ENCODE measurements at places on chromosomes 1 and 21.
A peak's percentile ranks its signal among the peaks of the same experiment; 100 is the strongest.

GRCh38 chr1:158071138-158071537 lies 77.7 kb downstream of the KIRREL1 start:
- H3K36me3 ChIP-seq, result no peaks in the 10 kb centered on the region
- H3K4me3 ChIP-seq, result no peak overlapping the region
- H3K27ac ChIP-seq, result no peak overlapping the region
- DNase-seq, result no peak
- no peaks in the 10 kb centered on the region for H3K4me1 ChIP-seq
- no peaks in the 10 kb centered on the region for H3K27me3 ChIP-seq

DNA sequence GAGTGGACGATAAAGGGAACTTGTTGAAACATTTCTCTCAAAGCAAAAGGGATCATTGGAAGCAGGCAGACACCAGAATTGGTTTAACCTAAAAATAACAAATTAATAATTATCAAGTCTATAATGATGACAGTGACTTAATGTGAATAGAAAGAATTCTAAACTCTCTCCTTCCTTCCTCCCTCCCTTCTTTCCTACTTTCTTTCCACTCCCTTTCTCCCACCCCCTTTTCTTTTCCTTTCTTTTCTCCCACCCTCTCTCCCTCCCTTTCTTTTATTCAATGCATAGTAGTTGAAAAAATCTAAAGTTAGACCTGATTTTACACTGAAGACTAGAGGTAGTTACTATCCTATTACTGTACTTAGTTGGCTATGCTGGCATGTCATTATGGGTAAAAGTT lies 55.7 kb downstream of the PTPRC start:
- H3K4me1 ChIP-seq, result no peaks in the 10 kb centered on the region
- DNase-seq, result no peak
- H3K27me3 ChIP-seq, result no peaks in the 10 kb centered on the region
- peaks cover 22% of the 10 kb centered on the region for H3K36me3 ChIP-seq
- no peak overlapping the region for H3K27ac ChIP-seq

- DNase-seq, result peak; percentile 99
- H3K27ac ChIP-seq, result peak overlapping the region; percentile 41
- H3K4me3 ChIP-seq, result peak overlapping the region; percentile 41
These were observed 28.1 kb upstream of the RNF19B start for GRCh38 chr1:32992489-32993323.

GRCh38 chr1:109466452-109467300 lies at the start of gene SYPL2:
SYPL2 (plus strand) TSS chr1:109466546; CDS start chr1:109466844, 298 bp downstream.
- H3K27me3 ChIP-seq, result peaks cover 33% of the 10 kb centered on the region
- H3K4me1 ChIP-seq, result peaks cover 15% of the 10 kb centered on the region
- DNase-seq, result peak; percentile 33
- H3K36me3 ChIP-seq, result no peaks in the 10 kb centered on the region
- H3K4me3 ChIP-seq, result no peak within 1 kb of the TSS
- no peak within 1 kb of the TSS for H3K27ac ChIP-seq

DNA sequence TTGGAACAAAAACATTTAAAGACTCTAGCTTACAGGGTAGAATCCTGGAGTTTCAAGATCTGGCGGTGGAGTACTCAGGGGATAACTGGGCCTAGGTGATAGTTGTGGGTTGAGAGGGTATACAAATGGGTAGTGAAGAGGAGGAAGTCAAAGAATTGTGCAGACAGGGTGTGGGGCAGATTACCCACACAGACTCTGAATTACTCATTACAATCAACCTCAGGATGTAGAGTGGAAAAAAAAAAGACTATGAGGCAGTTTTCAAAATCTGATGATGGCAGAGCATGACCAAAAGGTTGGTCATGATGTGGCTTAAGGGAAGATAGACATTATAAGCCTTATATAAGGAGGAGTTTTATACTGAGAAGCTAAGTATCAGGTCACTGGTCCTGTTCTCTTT lies 44.1 kb upstream of the GLIS1 start:
- no peaks in the 10 kb centered on the region for H3K4me1 ChIP-seq
- no peak overlapping the region for H3K4me3 ChIP-seq
- peaks cover 31% of the 10 kb centered on the region for H3K36me3 ChIP-seq
- DNase-seq, result no peak
- no peak overlapping the region for H3K27ac ChIP-seq

DNA sequence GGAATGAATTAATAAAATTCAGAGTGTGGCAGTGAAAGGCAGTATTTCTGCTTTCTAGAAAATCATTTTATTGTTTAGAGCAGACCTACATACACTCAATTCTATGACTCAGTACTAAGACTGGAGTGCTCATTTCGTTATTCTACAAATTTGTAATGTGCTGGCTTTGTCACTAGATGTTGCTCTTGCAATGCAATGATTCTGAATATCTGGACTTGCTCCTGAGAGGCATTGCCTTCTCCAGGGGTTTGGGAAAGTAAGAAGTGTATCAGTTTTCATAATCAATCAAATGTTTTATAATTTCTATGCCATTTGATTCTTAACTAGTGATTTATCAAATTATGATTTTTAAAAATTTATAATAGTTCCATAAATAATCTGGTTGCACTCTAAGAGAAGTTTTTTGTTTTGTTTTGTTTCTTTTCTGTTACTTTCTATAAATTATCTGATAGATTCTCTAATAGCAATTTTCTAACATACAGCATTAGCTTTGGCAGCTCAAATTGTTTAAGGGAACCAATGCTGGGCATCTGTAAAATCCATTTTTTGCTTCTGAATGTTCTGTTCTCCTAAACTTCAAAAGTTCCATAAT lies 280.5 kb upstream of the SGIP1 start:
- H3K27me3 ChIP-seq, result no peaks in the 10 kb centered on the region
- peak; percentile 69 for DNase-seq
- H3K4me3 ChIP-seq, result no peak overlapping the region
- no peaks in the 10 kb centered on the region for H3K4me1 ChIP-seq
- no peak overlapping the region for H3K27ac ChIP-seq

DNA sequence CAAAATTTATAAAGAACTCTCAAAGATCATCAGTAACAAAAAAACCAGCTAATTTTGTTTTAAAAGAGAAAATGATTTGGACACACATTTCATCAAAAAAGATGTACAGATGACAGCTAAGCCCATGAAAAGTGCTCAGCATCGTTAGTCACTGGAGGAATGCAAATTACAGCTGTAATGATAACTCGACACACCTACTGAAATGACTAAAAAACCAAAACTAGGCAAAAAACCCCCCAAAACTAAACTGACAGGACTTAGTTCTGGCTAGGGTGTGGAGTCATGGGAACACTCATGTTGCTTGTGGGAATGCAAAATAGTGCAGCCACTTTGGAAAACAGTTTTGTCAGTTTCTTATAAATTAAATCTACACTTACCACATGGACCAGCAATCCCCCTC lies 59.5 kb downstream of the CNIH3 start:
- no peaks in the 10 kb centered on the region for H3K36me3 ChIP-seq
- H3K27me3 ChIP-seq, result no peaks in the 10 kb centered on the region
- no peak overlapping the region for H3K27ac ChIP-seq
- H3K4me1 ChIP-seq, result no peaks in the 10 kb centered on the region

DNA sequence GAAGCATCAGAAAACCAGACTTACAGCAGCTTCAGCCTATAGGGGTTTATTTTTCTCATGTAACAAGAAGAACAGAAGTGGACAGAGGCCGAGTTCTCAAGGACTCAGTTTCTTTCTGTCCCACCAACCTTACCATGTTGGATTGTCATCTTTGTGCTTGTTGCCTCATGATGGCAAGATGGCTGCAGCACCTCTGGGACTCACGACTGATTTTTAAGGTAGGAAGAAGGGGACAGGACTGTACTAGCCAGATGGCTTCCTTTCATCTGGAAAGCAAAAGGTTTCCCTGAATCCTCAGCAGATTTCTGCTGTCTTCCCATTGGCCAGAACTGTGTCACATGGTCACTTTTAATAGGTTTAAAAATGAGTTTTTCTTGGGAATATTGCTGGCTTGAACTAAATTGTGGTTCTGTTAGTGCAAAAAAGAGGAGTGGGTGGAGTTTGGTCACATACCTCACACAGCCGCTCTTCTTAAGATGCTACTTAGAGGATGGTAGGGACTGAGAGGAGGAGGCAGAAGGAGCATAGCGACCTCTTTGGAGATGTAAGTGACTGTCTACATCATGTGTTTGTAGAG lies 48.1 kb upstream of the ENAH start:
- H3K27ac ChIP-seq, result no peak overlapping the region
- H3K36me3 ChIP-seq, result no peaks in the 10 kb centered on the region
- H3K4me3 ChIP-seq, result no peak overlapping the region
- DNase-seq, result no peak
